Activated CD4-positive, alpha-beta memory T cell treated with anti-CD3 and anti-CD28 coated beads, Interleukin-2, amount 10 ng/mL, durations not matched to agents 7 days and 5 days (primary cell): ENCODE measurements at places on chromosomes 11 and 22. TPM values are rescaled to one million over a fixed set of nuclear protein-coding genes. Genes with fewer than 3 reads are reported as not detected.
A peak's percentile ranks its signal among the peaks of the same experiment; 100 is the strongest.

LRRC74B gene
- not detected for total RNA-seq

OR5A1 gene
- not detected for total RNA-seq

CCDC116 gene
- total RNA-seq, result 0.43 TPM

GPR83 gene
- not detected for total RNA-seq

MYOD1 gene
- total RNA-seq, result not detected

CLCF1 gene
- 0.71 TPM for total RNA-seq

SLN gene
- total RNA-seq, result not detected

P2RX6 gene
- 0.08 TPM for total RNA-seq

DNA sequence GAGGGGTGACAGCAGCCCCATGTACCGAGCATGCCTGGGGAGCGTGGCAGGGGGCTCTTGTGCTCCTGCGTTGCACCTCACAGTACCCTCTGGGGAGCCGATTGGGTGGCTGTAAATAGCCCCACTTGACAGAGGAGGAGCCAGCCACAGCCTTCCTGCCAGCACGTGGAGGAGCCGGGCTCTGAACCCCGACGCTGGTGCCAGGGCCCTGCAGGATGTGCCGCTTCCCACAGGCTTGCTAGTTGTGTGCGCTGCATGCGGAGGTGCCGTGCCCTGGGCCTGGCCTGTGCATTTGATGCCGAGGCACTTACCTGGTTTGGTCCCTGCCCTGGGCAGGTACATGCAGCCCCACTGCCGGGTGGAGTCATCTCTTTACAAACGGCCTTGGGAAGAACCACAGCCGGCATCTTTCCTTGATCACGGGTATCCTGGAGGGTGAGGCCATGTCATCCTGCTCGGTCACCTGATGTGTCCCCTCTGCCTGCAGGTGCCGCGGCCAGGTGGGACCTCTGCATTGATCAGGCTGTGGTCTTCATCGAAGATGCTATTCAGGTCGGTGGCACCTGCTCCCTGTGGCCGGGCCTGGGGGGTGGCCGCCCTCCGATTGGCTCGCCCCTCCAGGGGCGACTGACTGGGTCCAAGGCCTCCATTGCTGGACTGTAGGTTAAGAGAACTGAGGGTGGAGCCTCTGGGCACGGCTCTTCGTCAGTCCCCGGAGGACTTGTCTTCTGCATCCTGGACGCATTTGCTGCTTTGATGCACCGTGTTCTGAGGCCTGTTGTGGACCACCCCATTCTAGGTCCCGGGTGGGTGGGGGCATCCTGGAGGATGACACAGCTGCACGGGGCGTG lies 5.0 kb downstream of the TPCN2 start:
- H3K27ac ChIP-seq, result no peak overlapping the region
- no peaks in the 10 kb centered on the region for H3K27me3 ChIP-seq
- no peak overlapping the region for H3K4me3 ChIP-seq
- peaks cover 36% of the 10 kb centered on the region for H3K4me1 ChIP-seq

DNA sequence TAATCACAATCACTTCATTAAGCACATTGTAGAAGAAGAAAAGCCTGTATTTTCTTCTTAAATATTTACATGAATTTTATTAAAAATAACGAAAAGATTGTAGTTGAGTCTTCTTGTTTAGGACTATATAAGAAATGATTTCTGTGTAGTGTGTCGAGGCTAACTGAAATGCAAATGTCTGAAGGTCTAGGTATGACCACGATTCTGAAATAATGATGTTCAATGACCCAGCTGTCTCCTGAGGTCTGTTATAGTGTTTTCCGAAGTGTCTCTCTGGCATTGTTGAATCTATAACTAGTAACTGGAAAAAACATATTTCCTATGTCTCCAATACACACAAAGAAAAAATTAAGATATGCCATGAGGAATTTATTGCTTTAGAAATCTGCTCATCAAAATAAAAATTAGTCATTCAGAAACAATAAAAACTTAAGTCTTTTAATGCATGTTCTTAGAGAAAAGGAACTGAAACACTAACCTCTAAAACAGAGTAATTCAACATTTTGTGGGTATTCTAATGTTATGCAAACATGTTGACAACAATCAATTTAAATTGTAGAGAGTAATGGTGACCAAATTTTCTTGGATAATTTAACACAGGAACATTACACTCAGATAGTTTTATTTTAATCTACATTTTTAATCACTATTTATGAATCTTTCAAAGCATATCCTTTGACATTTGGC lies 55.0 kb downstream of the CASP12 start:
- H3K36me3 ChIP-seq, result peaks cover 7% of the 10 kb centered on the region
- H3K4me1 ChIP-seq, result no peaks in the 10 kb centered on the region
- H3K27me3 ChIP-seq, result no peaks in the 10 kb centered on the region
- DNase-seq, result no peak

GRCh38 chr11:8277691-8278090 lies 14.0 kb upstream of the LMO1 start:
- no peaks in the 10 kb centered on the region for H3K4me1 ChIP-seq
- no peaks in the 10 kb centered on the region for H3K36me3 ChIP-seq
- no peak overlapping the region for H3K4me3 ChIP-seq

DNA sequence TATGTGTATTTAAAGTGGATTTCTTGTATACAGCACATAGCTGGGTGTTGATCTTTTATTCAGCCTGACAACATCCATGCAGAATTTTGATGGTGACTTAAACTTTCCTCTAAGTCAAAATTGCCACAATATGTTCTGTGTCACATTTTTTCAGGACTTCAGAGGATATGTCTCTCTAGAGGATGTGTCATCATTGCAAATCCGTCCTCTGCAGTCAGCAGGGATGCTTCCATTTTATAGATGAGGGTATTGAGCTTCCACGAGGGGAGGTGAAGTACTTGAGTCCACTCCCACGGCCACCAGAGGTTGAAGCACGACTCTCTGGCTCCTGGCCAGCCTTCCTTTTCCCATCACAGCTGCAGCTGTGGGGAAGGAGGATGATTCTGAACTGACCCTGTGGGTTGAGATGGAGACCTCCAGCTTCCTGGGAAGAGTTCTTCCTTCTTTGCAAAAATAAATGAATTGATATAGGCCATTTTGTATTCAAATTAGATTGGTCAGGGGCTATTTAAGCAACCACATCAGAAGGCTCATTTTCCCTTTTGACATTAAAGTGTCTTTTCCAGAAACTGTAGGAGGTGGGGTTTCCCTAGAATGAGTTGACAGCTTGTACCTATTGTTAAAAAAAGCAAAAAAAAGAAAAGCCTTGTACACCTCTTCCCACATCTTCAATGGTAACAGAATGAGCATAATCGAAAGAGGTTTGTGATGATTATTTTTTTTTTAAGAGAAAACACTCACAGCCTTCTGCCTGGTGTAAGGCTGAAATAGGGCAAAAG lies 55.2 kb upstream of the MYEOV start:
- H3K27ac ChIP-seq, result no peak overlapping the region
- H3K4me3 ChIP-seq, result no peak overlapping the region
- H3K4me1 ChIP-seq, result peaks cover 10% of the 10 kb centered on the region
- H3K27me3 ChIP-seq, result peaks cover 6% of the 10 kb centered on the region

- no peaks in the 10 kb centered on the region for H3K36me3 ChIP-seq
- H3K4me3 ChIP-seq, result no peak overlapping the region
- H3K27ac ChIP-seq, result no peak overlapping the region
- no peaks in the 10 kb centered on the region for H3K4me1 ChIP-seq
Observed at GRCh38 chr11:33444835-33445594, 187.8 kb downstream of the HIPK3 start.

GRCh38 chr11:104734998-104735397 lies 163.3 kb downstream of the CASP12 start:
- H3K36me3 ChIP-seq, result peaks cover 14% of the 10 kb centered on the region
- H3K27me3 ChIP-seq, result no peaks in the 10 kb centered on the region
- H3K4me1 ChIP-seq, result peaks cover 28% of the 10 kb centered on the region
- H3K27ac ChIP-seq, result no peak overlapping the region
- DNase-seq, result no peak
- no peak overlapping the region for H3K4me3 ChIP-seq

DNA sequence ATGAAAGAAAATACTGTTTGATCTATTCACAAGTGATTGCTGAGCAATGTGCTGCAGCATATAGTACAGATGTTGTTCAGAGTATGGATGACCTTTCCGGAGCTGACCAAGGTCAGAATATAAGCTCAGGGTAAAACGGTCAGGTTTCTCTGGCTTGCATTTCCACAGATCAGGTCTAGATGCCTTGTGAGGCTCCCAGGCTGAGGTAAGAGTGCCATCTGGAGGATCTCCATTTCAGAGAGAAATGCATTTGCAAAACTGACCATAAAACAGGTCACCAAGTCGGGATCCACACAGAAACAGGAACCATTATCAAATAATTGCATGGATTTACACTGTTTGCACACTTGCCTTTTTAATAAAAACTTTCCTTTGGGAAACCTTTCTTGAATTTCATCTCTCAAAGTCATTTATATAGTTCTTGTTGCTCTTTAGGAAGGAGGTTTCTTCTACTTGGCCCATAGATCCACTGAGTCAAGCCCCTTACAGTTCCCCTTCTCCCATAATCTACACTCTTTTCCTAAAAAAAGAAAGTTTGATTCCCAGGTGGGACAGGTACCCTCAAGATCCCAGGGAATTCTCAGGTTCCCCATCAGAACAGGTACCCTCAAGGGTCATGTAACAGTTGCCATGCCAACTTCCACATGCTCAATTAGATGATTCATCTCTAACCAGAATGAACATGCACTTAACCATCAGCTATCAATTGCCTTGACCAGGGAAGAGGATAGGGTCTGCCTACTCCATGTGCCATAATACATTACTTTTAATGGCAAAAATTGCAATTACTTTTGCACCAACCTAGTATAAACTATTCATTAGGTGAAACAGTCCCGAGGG lies 25.0 kb upstream of the TMPRSS5 start:
- no peak overlapping the region for H3K4me3 ChIP-seq
- peak; percentile 16 for DNase-seq
- no peak overlapping the region for H3K27ac ChIP-seq

- peaks cover 56% of the 10 kb centered on the region for H3K4me1 ChIP-seq
- H3K27me3 ChIP-seq, result no peaks in the 10 kb centered on the region
- no peak overlapping the region for H3K4me3 ChIP-seq
- no peaks in the 10 kb centered on the region for H3K36me3 ChIP-seq
Observed at GRCh38 chr11:75338516-75339208, 12.8 kb downstream of the ARRB1 start.

DNA sequence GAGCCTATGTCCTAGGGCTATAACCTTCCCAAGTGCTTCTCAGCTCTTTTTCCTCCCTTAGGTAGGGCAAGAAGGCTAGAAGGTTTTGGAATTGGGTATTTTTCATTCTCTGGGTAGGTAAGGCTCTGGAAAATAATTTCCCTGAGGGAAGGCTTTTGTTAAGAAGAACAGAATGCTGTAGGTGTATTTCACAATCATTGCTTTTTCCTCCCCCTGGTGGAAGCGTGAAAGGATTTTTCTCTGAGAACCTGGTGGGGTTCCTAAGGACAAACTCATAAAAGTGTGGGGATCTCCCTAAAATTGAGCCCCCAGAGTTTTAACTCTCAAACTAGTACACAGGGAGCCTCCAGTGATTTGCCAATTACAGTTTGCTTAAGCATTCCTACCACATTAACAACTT lies 41.1 kb upstream of the NARS2 start:
- no peaks in the 10 kb centered on the region for H3K36me3 ChIP-seq
- DNase-seq, result no peak
- no peaks in the 10 kb centered on the region for H3K4me1 ChIP-seq

- no peaks in the 10 kb centered on the region for H3K4me1 ChIP-seq
- H3K27me3 ChIP-seq, result peaks cover 17% of the 10 kb centered on the region
- no peaks in the 10 kb centered on the region for H3K36me3 ChIP-seq
- no peak overlapping the region for H3K27ac ChIP-seq
Observed at GRCh38 chr11:133536198-133536597, 3.9 kb upstream of the OPCML start.

DNA sequence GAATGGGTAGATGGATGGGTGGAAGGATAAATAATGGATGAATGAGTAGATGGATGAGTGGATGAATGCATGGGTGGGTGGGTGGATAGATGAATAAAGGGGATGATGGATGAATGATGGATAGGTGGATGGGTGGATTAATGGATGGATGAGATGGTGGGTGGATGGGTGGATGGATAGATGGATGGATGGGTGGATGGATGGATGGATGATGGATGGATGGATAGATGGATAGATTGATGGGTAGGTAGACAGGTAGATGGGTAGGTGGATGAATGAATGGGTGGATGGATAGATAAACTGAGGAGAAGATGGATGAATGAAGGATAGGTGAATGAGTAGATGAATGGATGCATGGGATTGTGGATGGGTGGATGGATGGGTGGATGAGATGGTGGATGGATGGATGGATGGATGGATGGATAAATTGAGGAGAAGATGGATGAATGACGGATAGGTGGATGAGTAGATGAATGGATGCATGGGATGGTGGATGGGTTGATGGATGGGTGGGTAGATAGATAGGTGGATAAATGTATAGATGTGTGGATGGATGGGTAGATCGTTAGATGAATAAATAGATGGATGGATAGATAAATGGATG lies 331.3 kb downstream of the MN1 start:
- DNase-seq, result no peak
- no peak overlapping the region for H3K27ac ChIP-seq
- H3K4me3 ChIP-seq, result no peak overlapping the region
- no peaks in the 10 kb centered on the region for H3K4me1 ChIP-seq

DNA sequence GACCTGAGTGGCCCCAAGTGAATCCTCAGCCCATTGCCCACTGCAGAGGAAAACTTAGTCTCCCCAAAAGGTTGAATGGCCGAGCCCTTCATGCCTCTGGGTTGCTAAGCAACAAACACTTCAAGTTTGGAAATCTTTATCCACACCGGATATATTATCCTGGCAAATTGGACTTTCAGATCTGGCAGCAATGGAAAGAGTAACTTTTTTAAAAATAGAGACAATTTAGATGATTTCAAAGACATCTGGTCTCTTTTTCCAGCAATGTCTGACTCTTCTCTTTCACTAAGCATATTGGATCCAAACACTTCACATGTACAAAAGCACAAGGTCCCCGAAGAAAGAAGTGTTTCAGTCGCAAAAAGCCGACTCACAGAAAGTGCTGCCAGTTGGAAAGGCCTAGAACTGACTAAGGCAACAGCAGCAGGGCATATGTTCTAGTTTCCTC lies 505.3 kb downstream of the SOX6 start:
- no peaks in the 10 kb centered on the region for H3K4me1 ChIP-seq
- no peaks in the 10 kb centered on the region for H3K27me3 ChIP-seq
- no peak for DNase-seq
- no peak overlapping the region for H3K27ac ChIP-seq
- no peak overlapping the region for H3K4me3 ChIP-seq

DNA sequence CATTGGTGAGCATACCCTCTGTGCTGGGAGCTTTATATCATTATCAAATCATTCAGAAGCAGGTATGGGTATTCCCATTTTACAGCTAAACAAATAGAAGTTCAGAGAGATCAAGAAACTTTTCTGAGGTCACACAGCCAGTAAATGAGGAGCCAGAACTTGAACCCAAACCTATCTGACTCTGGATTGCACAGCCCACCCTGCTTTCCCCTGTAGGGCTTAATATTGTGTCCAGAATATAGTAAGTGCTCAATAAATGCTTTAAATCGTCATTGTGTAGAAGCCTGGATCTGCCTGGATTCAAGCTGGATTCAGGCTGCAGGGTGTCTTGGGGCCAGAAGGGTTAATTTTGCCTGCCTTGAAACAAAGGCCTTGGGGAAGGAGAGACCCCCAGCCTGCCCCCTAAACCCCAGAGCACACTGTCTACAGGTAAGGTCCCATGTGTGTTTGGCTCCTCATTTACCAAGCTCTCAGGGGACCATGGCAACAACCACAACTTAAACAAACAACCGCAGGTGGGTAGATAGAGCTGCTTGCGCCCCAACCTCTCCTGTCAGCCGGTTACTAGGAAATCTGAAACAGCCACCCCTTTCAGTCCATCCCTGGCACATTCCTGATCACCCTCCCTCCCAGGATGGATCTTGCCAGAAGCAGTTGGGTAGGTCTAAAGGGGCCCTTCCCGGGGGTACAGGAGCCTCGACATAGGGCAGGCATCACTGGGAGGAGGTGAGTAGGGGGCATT lies 3.0 kb upstream of the SEC14L3 start:
- no peak overlapping the region for H3K4me3 ChIP-seq
- DNase-seq, result no peak
- no peaks in the 10 kb centered on the region for H3K36me3 ChIP-seq
- H3K27me3 ChIP-seq, result peaks cover 9% of the 10 kb centered on the region
